ENCODE measurements at places on chromosomes 13 and 19. TPM values are rescaled to one million over a fixed set of nuclear protein-coding genes. Genes with fewer than 3 reads are reported as not detected.
A peak's percentile ranks its signal among the peaks of the same experiment; 100 is the strongest.

- no peak for DNase-seq
These were observed 94.5 kb upstream of the GPR12 start for GRCh38 chr13:26855071-26855470.

- DNase-seq: peak; percentile 34
These were observed 749 bp upstream of the PAN3 start for GRCh38 chr13:28137596-28137995.

DNA sequence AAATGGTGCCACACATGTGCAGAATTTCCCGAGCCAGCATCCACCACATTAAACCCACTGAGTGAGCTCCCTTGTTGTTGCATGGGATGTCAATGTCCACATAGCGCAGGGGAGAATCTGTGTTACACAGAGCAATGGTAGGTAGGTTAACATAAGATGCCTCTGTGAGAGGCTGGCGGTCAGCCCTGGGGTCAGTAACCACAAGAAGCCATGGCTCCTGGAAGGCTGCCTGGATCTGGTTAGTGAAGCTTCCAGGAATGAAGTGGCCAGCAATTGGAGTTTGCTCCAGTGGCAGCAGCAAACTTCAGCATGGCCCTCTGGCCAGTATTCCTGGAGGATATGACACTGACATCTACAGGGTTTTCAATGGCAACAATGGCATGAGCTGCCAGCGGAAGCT lies 37.0 kb upstream of the PCDH9 start:
- DNase-seq: no peak

- DNase-seq: no peak
These were observed at the start of gene KLK12 for GRCh38 chr19:51034704-51035103. KLK12 (minus strand) TSS chr19:51035002; CDS start chr19:51034621, 381 bp downstream.

- no peak for DNase-seq
These were observed 4.3 kb downstream of the LGALS14 start for GRCh38 chr19:39708594-39708993.

- DNase-seq: no peak
These were observed 4.2 kb downstream of the GZMM start for GRCh38 chr19:547836-548720.

DNA sequence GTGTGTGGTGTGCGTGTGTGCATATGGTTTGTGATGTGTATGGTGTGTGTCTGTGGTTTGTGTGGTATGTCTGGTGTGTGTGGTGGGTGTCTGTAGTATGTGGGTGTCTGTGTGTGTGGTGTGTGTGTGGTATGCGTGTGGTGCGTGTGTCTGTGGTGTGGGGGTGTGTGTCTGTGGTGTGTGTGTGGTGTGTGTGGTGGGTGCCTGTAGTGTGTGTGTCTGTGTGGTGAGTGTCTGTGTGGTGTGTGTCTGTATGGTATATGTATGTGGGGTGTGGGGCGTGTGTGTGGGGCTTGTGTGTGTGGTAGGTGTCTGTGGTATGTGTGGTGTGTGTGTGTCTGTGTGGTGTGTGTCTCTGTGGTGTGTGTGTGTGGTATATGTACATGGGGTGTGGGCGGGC lies 300.7 kb downstream of the TEX29 start:
- no peak for DNase-seq

GRCh38 chr13:112106478-112107141 lies 39.7 kb downstream of the SOX1 start:
- DNase-seq: no peak

- no peak for DNase-seq
These were observed 77.9 kb downstream of the CACNA1A start for GRCh38 chr19:13428352-13428751.

HTR2A gene
- 0.08 TPM for polyA plus RNA-seq

CABP5 gene
- not detected for polyA plus RNA-seq

CYP4F2 gene
- not detected for polyA plus RNA-seq

THSD8 gene
- polyA plus RNA-seq: 2.2 TPM

FFAR3 gene
- not detected for polyA plus RNA-seq

NDUFA13 gene
- polyA plus RNA-seq: 180 TPM

CLASRP gene
- polyA plus RNA-seq: 53.1 TPM

EPSTI1 gene
- polyA plus RNA-seq: 2.6 TPM

DCT gene
- polyA plus RNA-seq: 0.74 TPM

IL11 gene
- polyA plus RNA-seq: 0.25 TPM

LIG4 gene
- polyA plus RNA-seq: 11.3 TPM

VMAC gene
- 5.1 TPM for polyA plus RNA-seq

All from hindlimb muscle (tissue), 1 donor.